ENCODE measurements at places on chromosomes 5 and 9. TPM values are rescaled to one million over a fixed set of nuclear protein-coding genes. Genes with fewer than 3 reads are reported as not detected.

- H3K4me1 ChIP-seq: peaks cover 7% of the 10 kb centered on the region
- peaks cover 21% of the 10 kb centered on the region for H3K36me3 ChIP-seq
- peak; percentile 11 for DNase-seq
- peak overlapping the region; percentile 24 for H3K27ac ChIP-seq
- no peaks in the 10 kb centered on the region for H3K27me3 ChIP-seq
Observed at GRCh38 chr9:2055203-2055658, 40.1 kb downstream of the SMARCA2 start.

The MRPL50 gene
- polyA plus RNA-seq: 24.0 TPM

DNA sequence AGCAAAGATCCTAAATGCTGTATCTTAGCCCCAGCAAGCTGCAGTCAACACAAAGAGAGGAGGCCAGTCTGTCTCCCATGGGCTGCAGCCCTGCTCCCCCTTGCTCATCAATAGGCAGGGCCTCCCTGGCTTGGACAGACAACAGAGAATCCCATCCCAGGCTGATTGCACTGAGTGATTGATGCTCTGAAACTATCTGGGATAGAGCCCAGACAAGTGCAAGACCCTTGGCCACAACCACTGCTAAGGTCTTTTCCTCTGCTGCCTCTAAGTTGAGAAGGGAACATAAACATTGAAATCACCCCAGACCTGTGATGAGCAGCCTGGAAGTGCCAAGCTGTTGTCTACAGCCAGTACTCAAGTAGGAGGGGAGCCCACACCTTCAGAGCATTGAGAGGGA, 661.0 kb upstream of the CDH18 start:
- no peak overlapping the region for H3K27ac ChIP-seq
- no peaks in the 10 kb centered on the region for H3K4me1 ChIP-seq

DNA sequence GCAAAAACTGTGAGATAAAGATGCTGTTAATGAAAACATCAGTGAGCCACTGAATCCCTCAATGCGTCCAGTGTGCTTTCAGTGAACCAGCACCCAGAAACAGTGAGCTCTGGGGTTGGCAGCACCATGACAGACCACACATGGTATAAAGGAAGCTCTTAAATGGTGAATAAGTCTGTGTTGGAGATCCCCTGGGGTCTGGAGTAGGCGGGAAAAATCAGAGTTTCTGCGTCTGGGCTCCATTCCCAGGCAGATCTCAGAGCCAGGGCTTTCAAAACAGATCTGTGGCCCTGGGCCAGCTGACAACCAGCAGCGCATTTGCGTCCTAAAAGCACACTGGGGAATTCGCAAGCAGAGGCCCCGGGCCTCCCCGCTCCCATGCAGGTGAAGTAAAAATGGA, 233.5 kb downstream of the FRMD3 start:
- no peaks in the 10 kb centered on the region for H3K27me3 ChIP-seq
- no peak overlapping the region for H3K27ac ChIP-seq
- no peaks in the 10 kb centered on the region for H3K36me3 ChIP-seq
- no peaks in the 10 kb centered on the region for H3K4me1 ChIP-seq
- DNase-seq: no peak

DNA sequence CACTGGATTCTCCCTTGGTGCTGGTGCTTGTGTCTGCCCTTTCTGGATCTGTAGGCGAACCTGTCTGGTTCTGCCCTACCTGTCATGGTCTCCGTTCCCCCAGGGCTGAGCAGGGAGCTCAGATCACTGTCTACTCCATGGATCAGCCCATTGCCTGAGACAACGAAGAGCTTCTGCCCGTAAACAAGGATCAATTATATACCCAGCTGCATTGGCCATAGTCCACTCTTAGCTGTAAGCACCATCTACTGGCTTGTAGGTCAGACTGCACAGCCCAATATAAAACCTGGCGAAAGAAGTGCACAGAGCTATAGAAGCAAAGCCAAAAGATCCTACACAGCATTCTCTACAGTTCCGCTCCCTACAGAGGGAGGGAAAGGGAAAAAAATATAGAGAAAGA, 181.5 kb upstream of the RPS23 start:
- no peak overlapping the region for H3K4me3 ChIP-seq
- H3K27me3 ChIP-seq: no peaks in the 10 kb centered on the region
- DNase-seq: no peak
- no peaks in the 10 kb centered on the region for H3K36me3 ChIP-seq
- H3K4me1 ChIP-seq: no peaks in the 10 kb centered on the region

- DNase-seq: no peak
- H3K27me3 ChIP-seq: no peaks in the 10 kb centered on the region
- H3K4me1 ChIP-seq: peaks cover under 1% of the 10 kb centered on the region
- no peak overlapping the region for H3K27ac ChIP-seq
- H3K36me3 ChIP-seq: no peaks in the 10 kb centered on the region
Observed at GRCh38 chr5:82050955-82051354, 79.1 kb downstream of the ATG10 start.

- no peaks in the 10 kb centered on the region for H3K36me3 ChIP-seq
- no peaks in the 10 kb centered on the region for H3K4me1 ChIP-seq
- no peak overlapping the region for H3K27ac ChIP-seq
- no peak overlapping the region for H3K4me3 ChIP-seq
- DNase-seq: no peak
Observed at GRCh38 chr5:131193106-131193505, 22.4 kb downstream of the LYRM7 start.

- no peak overlapping the region for H3K27ac ChIP-seq
- no peak for DNase-seq
- H3K27me3 ChIP-seq: no peaks in the 10 kb centered on the region
- H3K4me1 ChIP-seq: peaks cover 18% of the 10 kb centered on the region
- no peaks in the 10 kb centered on the region for H3K36me3 ChIP-seq
- H3K4me3 ChIP-seq: no peak overlapping the region
Observed at GRCh38 chr5:2021484-2022176, 138.9 kb upstream of the IRX4 start.

DNA sequence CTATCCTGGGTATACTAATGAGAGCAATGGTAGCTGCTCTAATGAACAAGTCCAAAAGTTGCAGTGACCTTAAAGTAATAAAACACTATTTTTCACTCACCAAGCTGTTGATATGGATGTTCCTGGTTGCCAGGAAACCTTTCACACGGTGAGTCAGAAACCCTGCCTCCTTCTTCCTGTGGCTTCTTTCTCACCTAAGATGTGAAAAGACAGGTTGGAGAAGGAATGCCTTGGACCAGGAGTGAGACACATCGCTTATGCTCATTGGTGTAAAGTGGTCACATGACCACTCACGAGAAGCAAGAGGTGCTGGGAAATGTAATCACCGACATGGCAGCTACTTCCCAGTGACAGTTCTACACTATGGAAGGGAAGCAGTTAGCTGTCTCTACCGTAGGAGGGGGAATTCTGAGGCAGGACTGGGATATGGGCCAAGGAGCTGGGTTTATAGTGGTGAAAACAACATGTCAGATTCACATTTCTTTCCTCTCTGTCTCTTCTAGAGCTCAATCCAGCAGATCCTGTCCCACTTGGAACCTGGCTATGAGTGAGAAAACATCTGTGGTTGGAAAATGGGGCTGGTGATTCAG, 320.4 kb upstream of the KLF4 start:
- DNase-seq: peak; percentile 32
- H3K4me1 ChIP-seq: peaks cover 3% of the 10 kb centered on the region
- H3K27me3 ChIP-seq: no peaks in the 10 kb centered on the region
- H3K4me3 ChIP-seq: no peak overlapping the region
- H3K36me3 ChIP-seq: no peaks in the 10 kb centered on the region

The IL5 gene
- polyA plus RNA-seq: not detected

- DNase-seq: no peak
- H3K4me1 ChIP-seq: peaks cover 4% of the 10 kb centered on the region
- H3K36me3 ChIP-seq: no peaks in the 10 kb centered on the region
- no peaks in the 10 kb centered on the region for H3K27me3 ChIP-seq
Observed at GRCh38 chr9:96061293-96061987, 185.9 kb downstream of the ERCC6L2 start.
